ENCODE measurements at places on chromosomes 11 and 22.

- no peak for DNase-seq
Observed at GRCh38 chr22:46418827-46419226, 83.3 kb downstream of the TRMU start.

- no peak for DNase-seq
Observed at GRCh38 chr22:23376256-23376655, 195.9 kb downstream of the BCR start.

DNA sequence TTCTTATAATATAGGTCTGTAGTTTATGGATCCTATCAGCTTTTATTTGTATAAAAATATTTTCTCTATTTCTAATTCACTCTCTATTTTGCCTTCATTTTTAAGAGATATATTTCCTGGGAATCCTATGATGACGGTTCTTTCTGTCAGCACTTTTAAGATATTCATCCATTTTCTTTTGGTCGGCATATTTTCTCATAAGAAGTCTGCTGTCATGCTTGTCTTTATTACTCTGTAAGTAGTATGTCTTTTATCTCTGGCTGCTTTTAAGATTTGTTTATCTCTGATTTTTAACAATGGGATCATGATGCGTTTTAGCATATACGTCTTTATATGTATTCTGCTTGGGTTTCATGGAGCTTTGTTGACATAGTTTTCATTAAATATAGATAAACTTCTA is 175.5 kb downstream of the SNX19 start:
- DNase-seq = no peak

DNA sequence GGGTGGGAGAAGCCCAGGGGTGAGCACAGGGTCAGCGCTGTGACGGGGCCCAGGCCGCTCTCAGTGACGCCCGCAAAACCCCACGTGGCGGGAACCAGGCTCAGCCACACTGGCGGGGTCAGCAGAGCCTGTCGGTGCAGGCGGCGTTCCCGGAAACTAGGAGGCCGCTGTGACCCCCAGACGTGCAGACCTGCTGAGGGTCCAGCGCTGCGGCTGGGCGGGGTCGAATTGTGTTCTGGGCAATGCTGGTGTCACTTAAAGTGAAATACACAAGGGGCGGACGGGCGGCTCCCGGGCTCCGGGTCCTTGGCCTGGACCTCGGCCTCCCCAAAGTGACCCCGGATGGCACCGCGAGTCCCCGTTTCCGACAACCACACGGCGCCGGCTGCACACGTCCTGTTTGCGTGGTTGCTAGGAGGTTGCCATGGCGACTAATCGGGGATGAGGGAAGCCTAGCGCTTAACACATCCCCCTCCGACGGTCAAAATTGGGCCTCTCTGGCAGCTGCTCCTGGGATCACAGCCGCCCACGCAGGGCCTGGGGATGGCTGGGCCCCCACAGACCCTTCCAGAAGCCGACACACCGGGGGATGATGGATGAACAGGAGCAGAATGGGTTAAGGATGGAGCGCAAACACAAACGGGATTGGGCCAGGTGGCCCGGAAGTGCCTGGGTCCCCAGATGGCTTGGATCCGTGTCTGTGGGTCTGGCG is 81.7 kb upstream of the PRR5 start:
- peak; percentile 49 for DNase-seq

DNA sequence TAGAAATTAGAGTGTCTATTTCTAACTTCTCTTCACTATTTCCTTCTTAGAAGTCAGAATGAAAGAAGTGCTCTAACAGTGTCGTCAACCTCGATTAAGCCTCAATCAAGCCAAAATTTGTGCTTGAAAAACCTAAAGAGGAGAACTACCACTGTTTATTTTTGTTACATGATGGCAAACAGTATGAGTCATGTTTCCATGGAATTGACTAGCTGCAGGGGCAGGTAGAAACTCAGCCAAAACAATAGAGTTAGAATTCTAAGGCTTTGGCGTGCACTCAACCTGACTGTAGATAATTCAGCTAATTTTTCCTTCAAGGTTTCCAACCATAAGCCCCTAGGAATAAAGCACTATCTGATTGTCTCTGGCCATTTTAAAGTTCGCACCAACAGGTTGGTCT is 415.9 kb downstream of the ETS1 start:
- DNase-seq = no peak

DNA sequence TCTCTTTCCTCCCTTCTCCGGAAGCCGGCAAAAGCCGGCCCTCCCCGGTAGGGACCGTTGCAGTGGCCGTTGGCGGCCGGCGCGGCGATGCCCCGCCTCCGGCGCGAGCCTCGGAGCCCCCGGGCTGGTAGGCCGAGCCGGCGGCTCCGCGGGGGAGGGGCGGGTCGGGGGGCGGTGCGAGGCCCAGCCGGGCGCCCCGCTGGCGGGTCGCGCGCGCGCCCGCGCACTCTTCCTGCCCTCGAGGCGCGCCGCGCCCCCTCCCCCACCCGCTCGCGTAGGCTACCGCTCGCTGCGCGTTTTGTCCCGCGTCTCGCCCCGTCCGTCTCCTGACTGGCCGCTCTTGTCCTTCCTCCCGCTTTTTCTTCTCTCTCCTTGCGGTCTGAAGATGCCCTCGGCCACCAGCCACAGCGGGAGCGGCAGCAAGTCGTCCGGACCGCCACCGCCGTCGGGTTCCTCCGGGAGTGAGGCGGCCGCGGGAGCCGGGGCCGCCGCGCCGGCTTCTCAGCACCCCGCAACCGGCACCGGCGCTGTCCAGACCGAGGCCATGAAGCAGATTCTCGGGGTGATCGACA is 591 bp downstream of the CAPRIN1 start:
- peak; percentile 87 for DNase-seq

- DNase-seq = no peak
Observed at GRCh38 chr11:45810431-45811108, 5.6 kb downstream of the SLC35C1 start.

DNA sequence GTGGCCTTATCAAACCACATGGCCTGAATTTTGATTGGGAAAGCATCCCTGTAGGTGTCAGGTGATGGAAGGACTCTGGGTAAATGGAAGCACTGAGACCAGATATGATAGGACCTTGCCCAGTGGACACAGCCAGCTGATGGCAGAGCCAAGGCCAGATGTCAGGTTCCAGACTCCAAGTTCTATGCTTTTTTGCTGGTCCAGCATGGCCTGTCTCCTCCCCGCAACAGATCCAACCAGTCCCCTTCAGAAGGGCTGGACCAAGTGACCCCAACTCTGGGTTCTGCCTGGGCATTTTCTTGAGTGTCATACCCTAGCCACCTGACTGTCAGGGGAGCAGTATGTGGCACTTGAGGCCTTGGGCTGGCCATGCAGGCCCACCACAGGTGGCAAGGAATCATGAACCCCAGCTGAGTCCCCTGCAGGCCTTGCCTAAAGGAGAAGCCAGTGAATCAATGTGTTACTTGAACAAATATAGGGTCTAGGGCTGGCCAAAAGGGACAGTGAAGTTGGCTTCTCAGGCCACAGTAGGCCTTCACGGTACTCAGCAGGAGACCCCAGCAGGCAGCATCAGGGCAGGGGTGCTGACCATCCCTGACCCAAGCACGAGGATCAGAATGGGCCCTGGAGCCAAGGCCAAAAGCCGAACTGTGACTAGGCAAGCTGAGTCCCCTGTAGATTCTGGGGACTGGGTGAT is 27.1 kb downstream of the KCNQ1OT1 start:
- DNase-seq = no peak

DNA sequence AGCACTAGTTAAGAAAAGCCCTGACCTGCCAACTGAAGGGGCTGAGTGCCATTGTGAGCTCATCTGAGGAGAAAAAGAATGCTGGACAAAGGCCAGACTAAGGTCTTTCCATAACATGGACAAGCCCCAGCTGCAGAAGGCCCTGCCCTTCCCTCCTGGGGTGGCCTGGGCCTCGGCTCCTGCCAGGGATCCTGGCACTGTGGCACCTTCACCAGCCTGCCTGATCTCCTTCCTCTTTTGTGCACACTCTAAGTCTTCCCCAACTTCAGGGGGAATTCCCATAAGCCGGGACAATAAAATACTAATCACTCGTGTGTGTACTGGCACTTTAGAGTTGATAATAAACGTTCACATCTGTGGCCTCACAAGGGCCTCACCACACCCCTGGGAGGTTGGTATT is 9.9 kb downstream of the TMPRSS13 start:
- no peak for DNase-seq

DNA sequence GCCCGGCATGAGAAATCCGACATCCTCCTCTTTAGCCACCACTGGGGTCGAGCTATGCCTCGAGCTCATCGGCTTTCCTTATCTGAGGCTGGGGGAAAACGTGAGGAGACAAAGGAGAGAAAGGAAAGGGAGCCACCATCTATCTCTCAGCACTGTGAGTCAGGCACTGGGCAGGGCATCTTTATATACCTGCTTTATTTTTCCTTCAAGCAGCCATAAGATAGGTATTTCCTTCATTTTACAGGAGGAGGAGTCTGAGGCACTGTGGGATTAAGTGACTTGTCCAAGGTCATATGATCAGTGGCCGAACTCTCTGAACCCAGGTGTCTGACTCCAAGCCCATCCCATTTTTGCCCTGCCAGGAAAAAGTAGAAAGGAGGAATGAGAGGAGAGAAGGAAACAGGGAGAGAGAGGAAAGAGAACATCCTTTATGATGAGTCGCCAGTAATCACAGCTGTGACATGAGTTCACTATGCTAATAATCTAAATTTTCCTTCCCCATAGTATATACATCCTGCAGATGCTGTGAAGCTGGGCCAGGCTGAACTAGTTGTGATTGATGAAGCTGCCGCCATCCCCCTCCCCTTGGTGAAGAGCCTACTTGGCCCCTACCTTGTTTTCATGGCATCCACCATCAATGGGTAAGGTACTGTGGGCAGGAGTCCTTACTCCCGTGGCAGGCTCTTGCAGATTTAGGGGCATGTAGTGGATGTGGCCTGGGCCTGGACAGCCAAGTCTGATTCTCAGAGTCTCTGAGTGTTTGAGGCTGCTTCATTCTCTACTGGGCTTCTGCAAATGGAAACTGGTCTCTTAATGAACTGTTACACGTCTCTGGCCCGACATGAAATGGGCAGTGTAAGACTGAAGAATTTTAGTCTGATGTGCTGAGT is 21.8 kb downstream of the NAT10 start:
- DNase-seq = no peak

All from stimulated activated CD4-positive, alpha-beta T cell treated with anti-CD3 and anti-CD28 coated beads, Interleukin-2, amount 100 ng/mL, for 4 hours (primary cell).